AG04450 (cell line): ENCODE measurements at places on chromosomes 1 and 21.

GRCh38 chr1:9732123-9732971 lies 80.8 kb downstream of the PIK3CD start:
- no peak for DNase-seq

DNA sequence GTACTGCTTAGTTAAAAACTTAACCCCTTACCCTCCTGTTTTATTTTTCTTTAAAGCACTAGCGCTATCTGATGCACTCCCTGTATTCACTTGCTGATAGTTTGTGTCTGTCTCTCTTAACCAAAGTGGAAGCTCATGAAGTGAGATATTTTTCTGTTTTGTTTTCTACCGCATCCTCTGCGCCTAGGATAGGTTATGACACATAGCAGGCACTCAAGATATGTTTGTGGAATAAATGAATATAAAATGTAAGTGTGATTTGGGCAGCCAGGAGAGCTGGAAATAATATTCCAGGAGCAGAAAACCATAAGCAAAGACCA lies 49.0 kb upstream of the MRPS6 start:
- DNase-seq = no peak

- no peak for DNase-seq
Observed at GRCh38 chr1:76581712-76582111, 285.6 kb upstream of the ST6GALNAC5 start.

- DNase-seq = no peak
Observed at GRCh38 chr1:11198851-11199594, 9.9 kb downstream of the ANGPTL7 start.

GRCh38 chr21:37829447-37829846 lies 86.8 kb downstream of the KCNJ6 start:
- DNase-seq = no peak

- DNase-seq = peak; percentile 78
Observed at GRCh38 chr1:183126528-183126927, 59.5 kb upstream of the LAMC2 start.

DNA sequence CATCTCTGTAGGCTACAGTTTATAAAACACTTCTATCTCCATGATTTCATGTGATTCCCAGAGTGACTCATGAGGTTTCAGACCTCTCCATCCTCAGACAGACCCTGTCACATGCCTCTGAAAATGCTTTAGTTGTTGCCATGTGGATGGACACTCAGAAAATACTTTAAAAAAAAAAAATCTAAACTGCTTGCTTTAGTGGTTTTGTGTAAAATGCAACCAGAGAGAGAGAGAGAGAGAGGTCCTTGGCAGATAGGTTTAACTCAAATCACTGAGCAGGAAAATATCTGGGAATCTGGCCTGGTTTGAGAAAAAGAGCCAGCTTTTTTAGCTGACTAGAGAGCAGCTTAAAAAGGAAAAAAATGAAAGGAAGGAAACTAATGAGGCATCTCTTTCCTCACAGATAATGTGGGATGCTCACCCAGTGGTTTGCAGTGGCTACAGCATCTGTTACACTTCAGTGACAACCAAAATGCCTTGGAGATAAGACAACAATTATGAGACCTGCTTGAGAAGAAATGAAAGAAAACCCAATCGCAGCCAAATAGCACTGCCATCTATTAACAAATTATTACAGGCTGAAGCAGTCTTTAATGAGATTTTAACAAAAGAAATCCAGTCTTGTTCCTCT lies 54.6 kb upstream of the SYT14 start:
- peak; percentile 53 for DNase-seq

DNA sequence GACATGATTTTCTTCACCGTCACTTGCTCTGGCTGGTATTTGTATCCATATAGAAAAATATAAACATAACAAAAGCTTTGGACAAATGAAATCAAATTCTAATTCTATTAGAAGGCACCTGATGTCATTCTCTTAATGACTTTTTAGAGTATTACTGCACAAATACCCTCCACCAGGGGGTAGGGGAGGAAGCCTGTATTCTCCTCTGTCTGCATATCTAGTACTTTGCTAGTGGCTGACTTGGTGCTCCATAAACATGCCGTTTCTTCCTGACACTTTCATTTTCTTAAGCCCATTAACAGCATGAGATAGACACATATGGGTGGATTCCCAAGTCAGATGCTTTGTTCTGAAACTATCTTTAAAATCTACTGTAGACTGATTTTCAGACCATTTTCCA lies 20.6 kb upstream of the KCNJ15 start:
- DNase-seq = no peak

DNA sequence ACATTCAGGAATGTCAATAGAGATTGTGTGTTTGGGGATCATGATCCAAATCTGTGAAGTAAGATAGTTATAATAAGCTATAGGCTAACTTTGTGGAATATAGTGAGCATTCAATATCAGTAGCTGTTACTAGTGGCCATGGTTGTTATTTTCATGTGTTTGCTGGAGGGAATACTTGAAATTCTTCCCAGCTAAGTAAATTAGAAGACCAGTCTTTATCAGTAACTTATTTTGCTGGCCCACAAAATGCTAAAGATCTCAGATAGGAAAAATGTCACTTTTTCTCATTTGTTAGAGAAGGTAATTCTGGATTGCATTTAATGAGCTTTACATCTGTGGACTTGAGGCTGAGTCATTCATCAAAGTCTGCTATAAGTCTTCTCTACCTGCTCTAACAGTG lies 156.1 kb upstream of the LRRC7 start:
- DNase-seq = no peak

DNA sequence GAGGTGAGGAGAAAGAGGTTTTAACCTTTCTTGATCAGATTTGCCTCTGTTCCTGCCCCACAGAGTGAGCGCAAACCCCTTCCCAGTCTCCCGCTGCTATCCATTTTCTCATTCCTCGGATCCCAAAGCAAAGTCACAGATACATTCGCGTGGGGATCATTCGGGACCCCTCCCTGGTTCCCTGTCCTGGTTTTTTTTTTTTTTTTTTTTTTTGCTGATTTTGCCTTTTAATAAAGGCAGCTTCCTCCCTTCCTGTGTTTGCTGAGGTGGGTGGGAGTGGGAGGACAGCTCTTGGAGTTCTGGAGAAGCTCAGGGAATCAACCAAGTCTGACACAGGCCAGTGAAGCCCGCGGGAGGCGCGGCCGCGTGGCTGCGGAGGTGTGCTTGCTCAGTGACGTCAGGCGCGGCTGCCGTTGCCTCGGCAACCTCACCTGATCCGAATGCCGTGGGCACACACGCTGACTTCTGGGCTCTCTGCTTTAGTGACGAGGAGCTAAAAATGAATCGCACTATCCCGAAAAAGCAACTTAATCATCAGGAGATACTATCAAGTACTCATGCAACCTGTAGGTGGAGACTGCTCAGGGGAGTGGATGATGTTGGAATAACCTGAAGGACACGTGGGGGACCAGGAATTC lies 106.4 kb downstream of the TBX19 start:
- no peak for DNase-seq

DNA sequence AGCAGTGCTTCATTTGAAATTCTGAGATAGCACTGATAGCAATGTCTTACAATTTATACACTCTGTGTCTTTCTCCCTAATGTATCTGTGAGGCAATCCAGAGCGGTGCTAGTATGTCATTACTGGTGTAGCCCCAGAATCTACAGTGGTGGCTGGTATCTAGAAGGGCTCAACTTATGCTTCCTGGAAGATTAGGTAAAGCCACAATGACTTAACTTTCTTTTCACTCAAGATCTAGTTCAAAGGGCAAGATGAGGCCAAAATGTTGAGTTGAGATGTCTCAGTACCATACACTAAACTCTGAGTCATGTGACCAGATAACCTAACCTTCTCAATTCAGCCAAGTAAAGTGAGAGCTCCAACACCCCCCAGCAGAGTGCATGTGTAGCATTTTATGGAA lies 77.5 kb downstream of the PAPPA2 start:
- DNase-seq = no peak

DNA sequence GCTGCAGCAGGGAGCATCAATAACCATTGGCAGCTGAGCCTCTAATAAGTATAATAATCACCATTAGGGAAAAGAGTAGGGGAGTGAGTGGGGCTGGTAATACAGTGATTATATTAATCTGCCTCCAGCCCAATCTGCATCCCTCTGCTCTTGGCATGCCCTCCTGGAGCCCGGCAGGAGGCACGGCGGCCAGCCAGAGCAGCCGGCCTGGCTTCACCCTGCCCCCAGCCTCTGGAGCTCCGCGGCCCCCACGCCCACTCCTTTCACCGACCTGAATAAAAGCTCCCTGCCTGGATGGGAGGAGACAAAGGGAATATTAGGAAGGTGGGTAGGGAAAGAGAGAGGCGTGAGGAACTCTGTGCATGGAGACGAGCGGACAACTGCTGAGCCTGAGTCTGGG lies 28.3 kb downstream of the OPTC start:
- no peak for DNase-seq

- DNase-seq = no peak
Observed at GRCh38 chr1:207497941-207498340, 2.0 kb downstream of the CR1 start.

- DNase-seq = no peak
Observed at GRCh38 chr1:25031966-25032667, 102.0 kb upstream of the RUNX3 start.

DNA sequence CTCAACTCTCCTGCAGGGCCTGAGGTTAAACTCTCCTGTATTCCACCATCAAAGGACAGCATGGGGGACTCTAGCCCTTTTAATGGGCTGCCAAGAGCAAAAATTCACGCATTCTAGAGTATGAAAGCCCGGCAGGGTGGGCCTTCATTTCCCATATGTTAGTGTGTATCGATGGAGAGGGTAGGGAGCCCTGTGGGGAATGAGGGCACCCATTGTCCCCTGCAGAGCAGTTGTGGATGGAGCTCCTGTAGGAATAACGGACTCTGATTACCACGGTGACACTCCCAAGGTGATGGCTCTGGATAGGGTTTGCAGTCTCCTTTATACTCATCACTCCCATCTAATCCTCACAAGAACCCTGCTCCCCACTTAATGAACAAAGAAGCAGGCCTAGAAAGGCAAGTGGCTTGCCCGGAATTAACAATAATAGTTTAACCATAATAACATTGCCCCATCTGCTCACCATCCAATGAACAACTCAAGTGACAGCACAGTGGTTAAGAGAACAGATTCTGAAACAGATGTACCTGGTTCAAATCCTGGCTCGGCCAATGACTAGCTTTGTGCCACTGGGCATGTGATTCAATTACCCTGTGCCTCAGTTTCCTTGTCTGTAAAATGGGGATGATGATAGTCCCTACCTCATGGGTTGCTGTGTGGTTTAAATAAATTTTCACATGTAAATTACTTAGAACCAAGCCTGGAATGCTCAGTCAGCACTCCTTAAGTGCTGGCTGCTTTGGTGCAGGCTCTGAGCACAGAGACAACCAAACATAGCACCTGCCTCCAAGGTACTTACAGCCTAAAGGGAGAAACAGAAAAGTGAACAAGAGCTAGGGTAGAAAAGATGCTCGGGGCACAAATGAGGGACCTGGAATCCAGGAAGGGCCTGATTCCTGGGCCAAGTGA lies 29.0 kb downstream of the HIVEP3 start:
- DNase-seq = no peak

GRCh38 chr1:176789571-176790090 lies 326.7 kb downstream of the PAPPA2 start:
- DNase-seq = no peak
